ENCODE measurements at places on chromosomes 7 and 10. TPM values are rescaled to one million over a fixed set of nuclear protein-coding genes. Genes with fewer than 3 reads are reported as not detected.

HKDC1 gene
- total RNA-seq = 42.0 TPM

GRCh38 chr10:48439031-48439430 is 132.6 kb downstream of the MAPK8 start:
- no peak for DNase-seq

ZNF485 gene
- 4.2 TPM for total RNA-seq

DNA sequence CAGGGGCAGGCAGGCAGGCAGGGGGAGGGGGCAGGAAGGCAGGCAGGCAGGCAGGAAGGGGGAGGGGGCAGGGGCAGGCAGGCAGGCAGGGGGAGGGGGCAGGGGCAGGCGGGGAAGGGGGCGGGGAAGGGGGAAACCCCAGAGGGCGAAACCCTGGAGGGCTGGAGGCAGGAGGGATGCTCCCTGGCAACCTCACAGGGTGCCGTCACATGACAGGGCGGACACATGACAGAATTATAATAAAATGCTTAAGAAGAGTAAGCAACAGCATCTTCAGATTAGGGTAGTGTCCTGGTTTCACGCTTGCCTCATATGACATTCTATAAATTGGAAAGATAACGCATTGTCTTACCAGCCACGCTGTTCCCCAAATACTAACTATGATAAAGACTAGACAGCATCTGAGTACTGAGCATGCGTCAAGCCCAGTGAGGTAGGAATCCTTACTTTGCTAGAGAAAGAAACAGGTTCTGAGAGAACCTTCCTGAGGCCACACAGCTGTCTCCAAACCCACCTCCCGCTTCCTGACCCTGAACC is 131.6 kb downstream of the DIP2C start:
- DNase-seq = no peak

PON3 gene
- total RNA-seq = not detected

GRCh38 chr7:94258418-94259300 is 136.0 kb upstream of the COL1A2 start:
- DNase-seq = no peak

DNA sequence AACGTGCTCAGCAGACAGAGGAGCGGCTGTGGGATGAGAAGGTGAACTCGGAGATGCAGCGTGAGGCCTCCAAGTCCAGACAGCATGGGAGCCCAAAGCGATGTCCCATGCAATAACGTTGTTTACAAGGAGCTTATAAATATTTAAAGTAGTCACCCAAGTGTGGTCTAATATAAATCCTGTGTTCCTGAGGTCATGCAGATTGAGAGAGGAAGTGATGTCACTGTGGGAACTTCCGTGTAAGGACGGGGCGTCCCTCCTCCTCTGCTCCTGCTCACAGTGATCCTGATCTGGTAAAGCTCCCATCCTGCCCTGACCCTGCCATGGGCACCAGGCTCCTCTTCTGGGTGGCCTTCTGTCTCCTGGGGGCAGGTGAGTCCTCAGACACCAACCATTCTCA is 94.7 kb upstream of the PRSS58 start:
- DNase-seq = no peak

DNA sequence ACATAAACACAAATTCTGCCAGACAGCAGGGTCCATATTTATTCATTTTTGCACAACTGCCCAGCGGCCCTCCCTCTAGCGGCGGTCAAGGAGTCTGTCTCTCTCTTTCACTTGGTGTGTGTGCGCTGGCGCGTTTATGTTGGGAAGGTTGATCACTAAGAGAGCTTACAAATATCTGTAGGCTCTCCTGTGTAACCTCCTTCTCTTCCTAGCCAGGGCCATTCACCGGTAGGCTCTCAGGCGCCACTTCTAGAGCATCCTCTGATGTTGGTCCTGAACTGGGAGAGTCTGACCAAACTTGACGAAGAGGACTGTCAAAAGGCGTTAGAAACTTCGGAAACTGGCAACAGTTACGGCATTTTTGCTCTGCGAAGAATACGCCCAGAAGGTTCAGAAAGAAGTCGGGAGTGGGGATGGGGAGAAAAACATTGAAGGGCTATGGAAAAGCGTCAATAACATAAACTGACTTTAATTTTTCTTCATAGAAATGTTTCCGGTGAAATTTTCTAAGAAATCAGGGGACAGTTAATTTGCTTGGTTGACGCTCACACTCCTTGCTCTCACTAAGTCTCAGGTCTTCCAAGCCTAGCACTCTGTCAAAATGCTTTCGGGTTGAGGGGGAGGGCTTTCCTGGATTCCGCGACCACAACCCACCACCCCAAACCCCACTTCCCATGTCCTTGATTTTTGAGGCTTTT is 731.1 kb downstream of the ZWINT start:
- peak; percentile 32 for DNase-seq

- DNase-seq = no peak
Observed at GRCh38 chr7:5797716-5798115, 16.3 kb upstream of the RNF216 start.

GRCh38 chr7:101549734-101550133 is 79.4 kb downstream of the MYL10 start:
- no peak for DNase-seq

- no peak for DNase-seq
Observed at GRCh38 chr10:27197980-27198620, 42.5 kb downstream of the ACBD5 start.

GRCh38 chr7:158140538-158141220 is 446.9 kb downstream of the PTPRN2 start:
- no peak for DNase-seq

GRCh38 chr10:77111611-77112550 is 525.7 kb downstream of the KCNMA1 start:
- peak; percentile 56 for DNase-seq

DNA sequence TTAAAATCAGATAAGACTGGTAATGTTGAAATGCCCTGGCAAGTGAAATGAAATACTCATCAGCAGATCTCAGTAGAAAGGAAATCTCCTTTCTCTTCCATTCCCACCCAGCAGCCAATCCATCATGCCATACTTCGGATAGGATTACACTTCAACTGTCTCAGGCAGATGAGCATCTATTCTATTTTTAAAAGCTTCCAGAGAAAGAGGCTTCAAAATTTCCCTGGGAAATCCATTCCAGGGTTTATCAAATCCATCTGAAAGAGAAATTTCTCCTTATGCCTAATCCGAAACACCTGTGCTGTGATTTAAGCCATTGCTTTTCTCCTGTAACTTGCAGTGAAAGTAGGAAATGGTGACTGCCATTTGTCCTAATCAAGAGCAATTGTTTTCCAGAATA is 60.4 kb upstream of the RAPGEF5 start:
- DNase-seq = no peak

DNA sequence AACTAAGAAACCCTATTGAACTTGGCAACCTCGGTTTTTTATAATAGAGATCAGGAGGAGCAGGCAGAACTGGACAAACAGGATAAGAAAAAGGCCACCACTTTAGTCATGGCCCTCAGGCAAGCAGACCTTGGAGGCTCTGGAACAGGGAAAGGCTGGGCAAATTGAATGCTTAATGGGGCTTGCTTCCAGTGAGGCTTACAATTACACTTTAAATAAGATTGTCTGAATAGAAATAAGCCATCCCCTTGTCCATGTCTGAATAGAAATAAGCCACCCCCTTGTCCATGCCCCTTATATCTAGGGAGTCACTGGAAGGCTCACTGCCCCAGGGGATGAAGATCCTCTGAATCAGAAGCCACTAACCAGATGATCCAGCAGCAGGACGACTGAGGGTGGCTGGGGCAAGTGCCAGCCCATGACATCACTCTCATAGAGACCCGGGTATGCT is 40.6 kb downstream of the AKR1B15 start:
- DNase-seq = no peak

- peak; percentile 83 for DNase-seq
Observed at GRCh38 chr7:71633551-71634008, 501.6 kb downstream of the GALNT17 start.

IL6 gene
- 40.4 TPM for total RNA-seq

ARHGAP12 gene
- total RNA-seq = 13.7 TPM

DNA sequence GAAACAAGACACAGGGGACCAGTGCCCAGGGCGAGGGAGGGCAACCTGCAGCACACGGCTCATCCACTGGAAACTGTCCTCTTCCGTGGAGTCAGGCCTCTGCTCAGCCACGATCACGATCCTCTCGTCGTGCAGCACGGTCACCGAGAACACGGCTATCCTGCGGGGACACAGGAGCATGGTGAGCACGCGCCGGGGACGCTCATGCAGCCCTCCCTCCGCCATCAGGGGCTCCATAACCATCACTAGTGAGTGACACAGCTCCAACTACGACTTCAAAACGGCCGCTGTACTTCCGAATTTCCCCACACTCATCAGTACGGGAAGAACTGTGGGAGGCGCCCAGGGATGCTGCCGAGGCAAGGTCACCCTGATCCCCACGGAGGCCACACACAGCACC is 227.9 kb downstream of the ZMYND11 start:
- no peak for DNase-seq

SLC39A12 gene
- total RNA-seq = not detected

ZCWPW1 gene
- total RNA-seq = 3.8 TPM

RET gene
- 0.07 TPM for total RNA-seq

HIPK2 gene
- 45.1 TPM for total RNA-seq

AOAH gene
- 0.51 TPM for total RNA-seq

GRCh38 chr10:95560278-95561176 is 644 bp downstream of the SORBS1 start:
- no peak for DNase-seq

DNA sequence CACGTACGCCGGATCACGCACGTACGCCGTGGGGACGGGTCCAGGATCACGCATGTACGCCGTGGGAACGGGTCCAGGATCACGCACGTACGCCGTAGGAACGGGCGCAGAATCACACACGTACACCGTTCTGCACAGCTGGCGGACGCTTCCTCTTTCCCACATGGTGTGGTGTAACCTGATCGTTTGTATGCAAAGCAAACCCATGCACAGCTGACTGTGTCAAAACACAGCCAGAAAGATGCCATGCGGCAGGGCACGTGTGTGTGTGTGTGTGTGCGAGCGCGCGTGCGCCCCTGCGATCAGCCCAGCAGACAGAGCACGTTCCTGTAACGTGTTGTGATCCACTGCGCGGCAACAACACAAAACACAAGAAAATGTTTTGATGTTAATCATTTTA is 573.6 kb downstream of the DNAJB6 start:
- no peak for DNase-seq

DNA sequence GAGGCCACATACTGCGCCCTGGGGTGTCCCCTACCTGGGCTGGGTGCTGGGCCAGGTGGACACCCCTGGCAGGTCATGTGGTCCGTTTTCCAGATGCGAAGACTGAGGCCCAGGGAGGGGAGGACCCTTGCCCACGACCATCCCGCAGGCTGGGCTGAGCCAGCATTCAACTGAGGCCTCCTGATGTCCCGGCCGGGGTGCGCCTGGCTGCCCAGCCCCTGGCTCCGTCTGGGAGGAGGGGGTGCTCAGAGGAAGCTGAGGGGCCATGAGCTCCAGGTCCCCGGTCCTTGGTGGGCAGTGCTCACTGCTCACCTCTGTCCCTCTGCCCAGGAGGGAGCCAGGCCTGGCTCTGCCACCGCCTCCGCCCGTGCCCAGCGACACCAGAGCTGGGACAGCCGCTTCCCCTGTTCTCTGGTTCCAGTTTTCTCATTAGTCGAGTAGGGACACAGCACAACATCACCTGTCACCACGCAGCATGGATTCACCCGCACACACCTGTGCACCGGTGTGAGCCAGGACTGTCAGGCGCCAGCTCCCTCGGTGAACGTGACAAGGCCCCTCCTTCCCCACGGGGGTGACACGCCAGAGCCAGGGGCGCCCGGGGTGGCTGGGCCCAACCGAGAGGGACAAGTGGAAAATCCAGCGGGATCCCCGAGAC is 139.7 kb downstream of the ELFN1 start:
- DNase-seq = no peak

- peak; percentile 44 for DNase-seq
Observed at GRCh38 chr7:4091767-4092166, 590.3 kb upstream of the FOXK1 start.

GIMAP1 gene
- total RNA-seq = not detected

GRCh38 chr7:158450476-158451124 is 137.0 kb downstream of the PTPRN2 start:
- no peak for DNase-seq

- DNase-seq = no peak
Observed at GRCh38 chr7:43058271-43059066, 54.0 kb upstream of the HECW1 start.

- DNase-seq = no peak
Observed at GRCh38 chr10:114662646-114663217, 4.7 kb upstream of the ABLIM1 start.

- DNase-seq = no peak
Observed at GRCh38 chr10:86345859-86346798, 20.5 kb downstream of the GRID1 start.

DNA sequence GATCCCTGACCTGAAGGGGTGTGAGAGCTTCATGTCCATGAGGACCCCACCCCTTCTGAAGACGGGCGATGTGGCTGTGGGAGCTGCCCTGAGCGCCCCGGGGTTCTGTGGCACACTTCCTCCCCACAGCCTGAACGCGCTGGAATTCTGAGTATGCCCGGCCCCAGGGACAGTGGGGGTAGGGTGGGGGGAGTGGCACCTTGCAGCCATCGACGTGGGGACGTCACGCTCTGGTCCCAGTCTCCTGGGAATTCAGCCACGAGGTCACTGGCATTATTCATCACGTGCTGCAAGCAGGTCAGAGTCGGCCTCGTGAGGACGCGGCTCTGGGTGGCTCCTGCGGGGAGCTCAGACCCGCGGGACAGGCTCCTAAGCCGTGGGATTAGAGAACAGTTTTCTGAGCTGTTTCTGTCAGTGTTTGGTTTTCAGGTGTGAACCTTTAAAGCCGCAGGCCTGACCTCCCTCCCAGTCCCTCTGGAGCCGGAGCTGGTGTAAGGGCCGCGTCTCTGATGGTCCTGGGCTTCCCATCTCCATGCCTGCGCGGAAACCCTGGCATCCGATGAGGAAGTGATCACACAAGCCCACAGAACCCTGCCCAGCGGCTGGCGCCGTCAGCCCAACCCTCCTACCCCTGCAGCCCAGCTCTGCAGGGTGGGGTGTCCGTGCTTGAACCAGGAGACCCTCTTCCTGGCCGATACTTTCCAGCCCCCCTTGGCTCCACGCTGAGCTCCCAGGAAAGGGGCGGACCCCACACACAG is 16.1 kb downstream of the GPR146 start:
- no peak for DNase-seq

DNA sequence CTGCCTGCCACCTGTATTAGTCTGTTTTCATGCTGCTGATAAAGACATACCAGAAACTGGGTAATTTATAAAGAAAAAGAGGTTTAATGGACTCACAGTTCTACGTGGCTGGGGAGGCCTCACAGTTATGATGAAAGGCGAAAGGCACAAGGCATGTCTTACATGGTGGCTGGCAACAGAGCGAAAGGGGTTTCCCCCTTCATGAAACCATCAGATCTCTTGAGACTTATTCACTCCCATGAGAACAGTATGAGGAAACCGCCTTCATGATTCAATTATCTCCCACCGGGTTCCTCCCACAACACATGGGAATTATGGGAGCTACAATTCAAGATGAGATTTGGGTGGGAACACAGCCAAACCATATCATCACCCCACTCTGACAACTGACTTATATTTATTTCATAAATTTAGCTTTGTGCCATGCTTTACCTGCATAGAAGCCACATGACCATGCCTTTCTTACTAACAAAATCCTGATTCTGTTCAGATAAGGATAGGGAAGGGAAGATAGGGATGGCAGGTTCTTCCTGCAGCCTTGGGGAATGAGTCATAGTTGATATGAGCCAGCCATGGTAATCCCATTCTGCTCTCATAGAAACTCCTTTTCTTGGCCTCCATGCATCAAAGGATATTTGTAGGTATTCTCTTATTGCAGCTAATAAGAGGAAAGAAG is 191.3 kb upstream of the AGK start:
- no peak for DNase-seq
